ENCODE measurements at places on chromosomes 13 and 19.

DNA sequence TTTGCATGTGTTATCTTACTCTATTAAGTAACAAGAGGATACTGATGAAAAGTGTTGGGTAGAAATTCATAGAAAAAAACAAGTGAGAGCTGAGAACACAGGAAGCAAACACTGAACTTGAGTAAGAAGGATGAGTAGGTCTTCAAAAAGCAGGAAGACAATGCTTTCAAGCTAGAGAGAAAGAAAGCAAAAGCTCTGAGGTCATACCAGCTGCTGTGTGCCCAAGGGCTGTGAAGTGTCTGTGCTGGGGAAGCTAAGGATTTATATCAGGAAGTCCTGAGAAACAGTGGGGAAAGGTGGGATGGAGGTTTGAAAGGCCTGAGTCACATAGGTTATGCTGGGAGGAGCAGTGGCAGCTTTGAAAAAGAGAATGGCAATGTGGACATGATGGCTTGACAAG is 145.5 kb upstream of the MAB21L1 start:
- no peak for DNase-seq

DNA sequence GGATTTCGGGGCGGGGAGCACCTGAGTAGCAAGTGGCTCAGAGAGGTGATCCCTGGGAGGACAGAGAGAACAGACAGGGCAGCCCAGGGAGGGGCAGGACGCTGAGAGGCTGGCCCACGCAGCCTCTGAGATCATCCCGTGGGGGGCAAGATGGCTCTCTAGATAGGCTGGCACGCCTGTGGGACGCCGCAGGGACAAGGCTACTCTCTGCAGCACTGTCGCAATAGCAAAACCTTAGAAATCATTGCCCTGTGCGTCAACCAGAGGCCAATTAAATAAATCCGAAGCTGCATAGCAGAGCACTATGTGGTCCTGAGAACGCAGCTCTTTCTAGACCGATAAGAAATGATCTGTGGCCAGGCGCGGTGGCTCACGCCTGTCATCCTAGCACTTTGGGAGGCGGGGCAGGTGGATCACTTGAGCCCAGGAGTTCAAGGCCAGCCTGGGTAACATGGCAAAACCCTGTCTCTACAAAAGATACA is 5.1 kb downstream of the PEX11G start:
- no peak for DNase-seq

DNA sequence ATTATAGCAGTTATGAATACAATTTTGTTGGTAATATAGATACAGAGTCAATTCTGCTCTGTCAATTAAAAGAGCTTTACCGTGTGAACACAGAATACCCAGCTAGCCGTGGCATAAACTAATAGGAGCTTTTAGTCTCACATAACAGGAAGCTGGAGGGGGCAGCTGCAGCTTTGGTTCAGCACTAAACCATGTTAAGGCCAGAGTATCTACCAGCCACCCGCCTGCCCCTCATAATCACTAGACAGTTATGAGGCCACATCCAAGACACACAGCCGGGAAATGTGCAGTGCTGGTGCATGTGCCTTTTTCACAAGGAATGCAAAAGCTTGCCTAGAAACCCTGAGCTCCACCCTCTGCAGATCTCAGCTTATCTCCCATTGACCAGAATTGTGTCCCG is 62.3 kb downstream of the SGCG start:
- DNase-seq, result no peak

DNA sequence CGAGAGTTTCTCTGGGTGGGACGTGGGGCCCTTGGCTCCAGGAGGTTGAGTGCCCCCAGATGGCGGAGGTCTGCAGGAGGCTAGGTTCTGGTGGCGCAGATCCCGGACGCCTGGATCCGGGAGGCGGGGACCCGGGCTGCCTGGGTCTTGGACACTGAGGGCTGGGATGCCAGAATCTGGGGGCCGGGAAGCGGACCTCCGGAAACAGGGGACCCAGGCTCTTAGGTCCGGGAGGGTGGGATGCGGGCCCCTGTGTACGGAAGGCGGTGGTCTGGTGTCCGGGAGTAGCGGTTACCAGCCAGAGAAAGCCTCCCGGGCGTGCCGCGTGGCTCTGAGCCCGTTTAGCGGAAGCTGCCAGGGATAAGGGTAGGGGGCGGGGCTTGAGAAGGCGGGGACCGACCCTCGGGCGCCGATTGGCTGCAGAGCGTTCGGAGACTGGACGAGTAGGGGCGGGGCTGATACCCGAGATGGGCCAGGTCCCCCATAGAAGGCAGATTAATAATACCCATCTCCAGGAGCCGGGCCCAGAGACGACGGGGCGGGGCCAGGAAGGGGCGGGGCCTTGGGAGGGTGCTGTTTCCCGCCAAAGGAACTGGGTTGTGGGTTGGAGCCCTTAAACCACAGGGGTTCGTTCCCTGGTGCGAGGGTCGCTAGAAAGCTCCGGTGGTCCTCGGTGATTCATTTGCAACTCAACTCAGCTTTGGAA is at the start of gene SLC1A5:
Gene SLC1A5 (minus strand): TSS at position 333 of the 706 bp plus-strand sequence. CDS start 629 bp downstream, outside the sequence.
- DNase-seq, result peak; percentile 94

GRCh38 chr13:109899316-109899715 is 112.9 kb upstream of the IRS2 start:
- no peak for DNase-seq

DNA sequence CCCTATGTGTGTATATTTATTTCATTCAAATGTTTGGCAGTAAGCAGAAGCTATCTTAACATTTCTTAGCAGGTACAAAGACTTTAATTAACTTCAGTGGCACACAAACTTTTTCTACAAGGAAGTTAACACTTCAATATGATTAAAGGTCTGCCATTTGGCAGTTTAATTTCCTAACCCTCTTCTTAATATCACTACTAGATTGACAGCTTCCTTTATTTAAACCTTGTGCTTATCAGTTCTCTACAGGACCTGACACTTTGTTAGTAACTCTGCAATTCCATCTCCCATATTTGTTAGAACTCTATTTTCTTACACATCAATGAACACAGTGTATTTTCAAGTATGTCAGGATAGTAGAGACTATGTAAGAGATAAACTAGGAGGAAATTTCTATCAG is 152.4 kb upstream of the ATXN8OS start:
- DNase-seq, result no peak

- no peak for DNase-seq
Measured at GRCh38 chr13:89936256-89936655, 1411.2 kb upstream of the MIR17HG start.

- no peak for DNase-seq
Measured at GRCh38 chr19:46718157-46718933, 1.4 kb upstream of the PRKD2 start.

DNA sequence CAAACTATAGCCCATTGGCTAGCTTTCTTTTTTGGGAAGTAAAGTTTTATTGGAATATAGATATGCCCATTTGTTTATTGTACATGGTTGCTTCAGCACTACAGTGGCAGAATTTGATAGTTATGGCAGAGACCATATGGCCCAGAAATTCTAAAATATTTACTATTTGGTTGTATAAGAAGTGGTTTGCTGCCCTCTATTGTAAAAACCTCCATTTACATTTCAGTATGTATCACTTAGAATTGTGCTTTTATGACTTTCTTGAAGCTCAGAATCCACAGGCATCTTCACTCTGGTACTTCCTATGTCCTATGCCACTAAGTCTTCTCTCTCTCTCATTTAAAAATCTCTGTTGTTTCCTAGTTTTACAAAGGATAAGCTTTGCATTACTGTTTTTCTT is 37.7 kb downstream of the DLEU7 start:
- peak; percentile 8 for DNase-seq
